ENCODE measurements at places on chromosomes 7 and 10. TPM values are rescaled to one million over a fixed set of nuclear protein-coding genes. Genes with fewer than 3 reads are reported as not detected.

Gene PPP1R17
- total RNA-seq = not detected

DNA sequence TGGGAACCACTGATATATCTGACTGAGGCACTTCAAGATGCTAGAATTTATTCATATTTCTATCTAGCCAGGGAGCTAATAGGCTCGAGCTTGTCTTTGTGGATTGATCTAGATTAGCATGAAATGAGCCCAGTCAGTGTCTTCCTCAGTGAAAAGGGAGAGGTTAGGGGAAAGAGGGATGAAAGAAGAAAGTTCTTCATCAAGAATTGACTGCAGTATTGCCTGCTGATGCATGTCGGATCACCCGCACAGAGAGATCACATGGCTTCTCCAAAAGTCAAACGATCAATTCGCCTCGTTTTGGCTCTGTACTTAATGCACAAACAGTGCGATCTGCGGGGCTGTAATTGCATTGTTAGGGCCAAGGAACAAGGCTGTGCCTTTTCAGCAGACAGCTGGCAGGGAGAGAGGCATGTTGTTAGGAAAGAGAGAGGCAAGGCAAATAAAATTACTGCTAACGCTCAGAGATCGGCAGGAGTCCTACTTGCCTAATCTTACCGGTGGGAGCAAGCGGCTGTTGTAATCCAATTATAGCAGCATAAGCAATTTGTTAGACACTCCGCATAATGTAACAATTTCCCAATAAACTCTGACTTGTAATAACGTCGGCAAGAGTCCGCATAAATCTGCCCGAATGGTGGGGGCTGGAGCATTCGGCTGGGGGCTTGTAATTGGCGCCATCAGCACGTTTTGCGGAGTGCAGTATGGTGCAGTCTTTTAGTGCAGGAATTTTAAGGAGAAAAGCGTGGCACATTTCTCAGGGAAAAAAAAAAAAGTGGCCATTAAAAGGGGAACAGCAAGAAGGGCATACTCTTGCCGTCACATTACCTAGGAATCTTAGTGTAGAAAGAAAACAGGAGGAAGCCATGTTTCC lies 102.1 kb downstream of the POLL start:
- peak; percentile 70 for DNase-seq

Gene ENTPD7
- 10.2 TPM for total RNA-seq

DNA sequence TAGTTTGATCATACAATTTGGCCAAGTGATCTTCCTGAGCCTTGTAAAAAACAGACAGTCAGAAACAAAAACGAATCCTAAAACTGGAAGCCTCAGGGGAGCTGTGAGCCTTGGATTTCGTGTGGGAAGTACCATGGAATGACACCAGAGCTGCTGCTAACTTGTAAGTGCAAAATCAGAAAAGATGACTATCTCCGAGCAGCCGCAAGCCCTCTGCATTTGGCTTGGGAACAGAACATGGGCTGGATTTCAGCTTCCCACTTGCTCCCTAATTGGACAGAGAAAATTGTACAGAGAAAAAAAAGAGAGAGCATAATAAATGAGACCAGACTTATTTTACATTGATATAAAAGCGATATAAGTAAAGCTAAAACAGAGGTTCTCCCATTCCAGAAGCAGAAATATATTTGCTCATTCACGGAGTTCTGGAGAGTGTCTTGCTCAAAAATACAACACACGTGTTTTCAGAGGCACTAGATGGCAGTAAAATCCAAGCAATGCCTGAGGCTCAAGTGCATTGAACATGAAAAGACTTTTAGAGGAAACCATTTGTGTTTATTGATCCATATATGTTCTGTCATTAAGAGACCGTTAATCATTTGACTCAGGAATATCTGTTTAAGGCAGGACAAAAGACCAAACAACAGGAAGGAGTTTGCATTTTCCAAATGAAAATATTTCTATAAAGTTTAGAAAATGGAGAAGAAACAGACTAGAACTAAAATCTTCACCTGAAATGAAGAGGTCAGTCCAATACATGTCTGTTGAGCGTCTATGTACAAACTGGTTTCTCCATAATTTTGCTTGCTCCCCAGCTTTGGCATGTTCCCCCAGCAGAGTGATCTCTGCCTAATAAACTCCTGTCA lies 78.3 kb upstream of the SLC26A5 start:
- no peak for DNase-seq

Gene PTF1A
- not detected for total RNA-seq

- DNase-seq = peak; percentile 89
Observed at GRCh38 chr10:93071674-93072224, 1.9 kb upstream of the CYP26A1 start.
